ENCODE measurements at places on chromosomes 16 and 17.
A peak's percentile ranks its signal among the peaks of the same experiment; 100 is the strongest.

DNA sequence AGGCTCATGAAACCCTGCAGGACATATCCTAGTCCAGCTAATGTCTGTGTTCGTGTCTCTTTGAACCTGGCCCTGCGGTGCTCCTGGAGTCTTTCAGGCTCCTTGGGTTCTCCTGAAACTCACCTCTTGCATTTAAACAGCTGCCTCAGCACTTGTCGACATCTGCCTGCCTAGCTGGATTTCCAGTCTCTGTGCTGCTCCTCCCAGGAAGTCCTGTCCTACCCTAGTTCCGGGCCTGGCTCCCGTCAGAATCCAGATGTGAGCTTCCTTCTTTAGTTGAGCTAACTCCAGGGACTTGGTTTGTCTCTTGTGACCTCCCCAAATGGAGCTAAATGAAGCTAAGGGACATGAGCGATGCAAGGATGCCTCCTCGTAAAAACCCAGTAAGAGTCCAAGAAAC, 155.2 kb upstream of the PIRT start:
- H3K27me3 ChIP-seq = no peaks in the 10 kb centered on the region
- H3K4me3 ChIP-seq = no peak overlapping the region
- H3K36me3 ChIP-seq = no peaks in the 10 kb centered on the region
- no peak for DNase-seq
- no peaks in the 10 kb centered on the region for H3K4me1 ChIP-seq

- no peak overlapping the region for H3K4me3 ChIP-seq
- no peak for DNase-seq
- H3K36me3 ChIP-seq = no peaks in the 10 kb centered on the region
- H3K27ac ChIP-seq = no peak overlapping the region
- no peaks in the 10 kb centered on the region for H3K27me3 ChIP-seq
Measured at GRCh38 chr17:44223541-44224071, 4.1 kb upstream of the UBTF start.

GRCh38 chr17:57762452-57763395, 17.6 kb upstream of the CCDC182 start:
- DNase-seq = no peak
- H3K4me3 ChIP-seq = no peak overlapping the region
- peaks cover 7% of the 10 kb centered on the region for H3K4me1 ChIP-seq
- H3K27me3 ChIP-seq = no peaks in the 10 kb centered on the region
- no peak overlapping the region for H3K27ac ChIP-seq

GRCh38 chr17:17703140-17703919, 22.1 kb downstream of the RAI1 start:
- H3K4me3 ChIP-seq = no peak overlapping the region
- H3K27ac ChIP-seq = peak overlapping the region; percentile 5
- H3K36me3 ChIP-seq = peaks cover 3% of the 10 kb centered on the region
- H3K27me3 ChIP-seq = no peaks in the 10 kb centered on the region

- no peaks in the 10 kb centered on the region for H3K36me3 ChIP-seq
- DNase-seq = no peak
- no peaks in the 10 kb centered on the region for H3K27me3 ChIP-seq
- no peaks in the 10 kb centered on the region for H3K4me1 ChIP-seq
Measured at GRCh38 chr16:10037751-10038150, 144.5 kb downstream of the GRIN2A start.

DNA sequence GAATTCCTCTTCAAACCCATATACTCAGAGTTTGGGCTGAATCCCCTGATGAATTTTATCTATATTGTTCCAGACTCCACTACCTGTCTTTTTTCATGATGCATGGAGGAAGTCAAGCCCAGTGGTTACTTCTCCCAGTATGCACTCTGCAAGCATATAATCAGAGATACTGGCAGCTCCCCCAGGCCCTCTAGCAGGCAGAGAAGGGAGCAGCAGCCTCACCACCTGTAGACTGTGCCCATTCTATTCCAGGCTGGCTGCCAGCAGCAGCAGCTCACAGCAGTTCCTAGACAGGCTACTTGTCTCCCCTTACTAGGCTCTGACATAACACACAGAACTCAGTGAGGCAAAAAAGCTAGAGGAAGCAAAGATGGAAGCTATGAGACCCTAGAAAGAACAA, 3.4 kb downstream of the MKS1 start:
- peaks cover 13% of the 10 kb centered on the region for H3K36me3 ChIP-seq
- no peak overlapping the region for H3K27ac ChIP-seq
- H3K4me3 ChIP-seq = no peak overlapping the region
- DNase-seq = no peak
- no peaks in the 10 kb centered on the region for H3K27me3 ChIP-seq

- DNase-seq = peak; percentile 14
- no peaks in the 10 kb centered on the region for H3K36me3 ChIP-seq
- H3K27ac ChIP-seq = no peak overlapping the region
- H3K4me1 ChIP-seq = no peaks in the 10 kb centered on the region
- H3K4me3 ChIP-seq = no peak overlapping the region
- H3K27me3 ChIP-seq = no peaks in the 10 kb centered on the region
Measured at GRCh38 chr16:26963109-26963508, 103.6 kb upstream of the C16orf82 start.

DNA sequence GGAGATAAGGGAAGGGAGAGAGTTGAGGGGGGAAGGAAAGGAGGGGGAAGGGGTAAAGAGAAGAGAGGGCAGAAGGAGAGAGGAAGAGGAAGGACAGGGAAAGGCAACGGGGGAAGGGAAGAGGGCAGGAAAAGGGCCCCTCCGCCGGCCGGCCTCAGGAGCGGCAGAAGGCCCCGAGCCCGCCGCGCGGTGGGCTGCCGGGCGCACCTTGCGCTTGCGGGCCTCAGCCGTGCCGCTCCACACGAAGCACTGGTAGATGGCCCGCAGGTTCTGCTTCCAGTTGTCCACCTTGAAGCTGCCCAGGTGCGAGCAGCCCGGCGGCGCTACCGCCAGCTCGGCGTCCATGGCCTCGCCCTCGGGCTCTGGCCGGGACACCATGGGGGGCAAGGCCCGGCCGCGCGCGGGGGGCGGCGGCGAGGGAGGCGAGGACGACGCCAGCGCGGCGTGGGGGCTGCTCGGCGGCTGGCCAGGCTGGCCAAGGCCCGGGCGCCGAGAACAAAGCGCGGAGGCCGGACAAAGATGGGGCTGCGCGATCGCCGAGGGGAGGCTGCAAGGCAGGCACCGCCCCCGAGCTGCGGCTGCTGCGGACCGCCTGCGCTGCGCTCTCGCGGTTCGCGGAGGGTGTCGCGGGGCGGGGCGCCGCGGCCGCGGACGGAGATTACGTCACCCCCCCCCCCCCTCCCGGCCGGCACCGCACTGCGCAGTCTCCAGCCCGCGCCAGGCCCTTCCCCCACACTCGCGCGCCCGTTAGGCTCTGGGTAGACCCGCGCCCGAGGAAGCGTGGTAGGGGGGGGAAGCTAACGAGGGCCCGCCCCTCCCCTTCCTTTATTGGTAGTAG, at the start of gene USP22:
Gene USP22 (minus strand): TSS at position 554 of the 838 bp plus-strand sequence. CDS start 176 bp downstream, at position 378.
- H3K27me3 ChIP-seq = no peaks in the 10 kb centered on the region
- peak; percentile 65 for DNase-seq
- peaks cover 26% of the 10 kb centered on the region for H3K4me1 ChIP-seq
- peak within 1 kb of the TSS; percentile 94 for H3K4me3 ChIP-seq

DNA sequence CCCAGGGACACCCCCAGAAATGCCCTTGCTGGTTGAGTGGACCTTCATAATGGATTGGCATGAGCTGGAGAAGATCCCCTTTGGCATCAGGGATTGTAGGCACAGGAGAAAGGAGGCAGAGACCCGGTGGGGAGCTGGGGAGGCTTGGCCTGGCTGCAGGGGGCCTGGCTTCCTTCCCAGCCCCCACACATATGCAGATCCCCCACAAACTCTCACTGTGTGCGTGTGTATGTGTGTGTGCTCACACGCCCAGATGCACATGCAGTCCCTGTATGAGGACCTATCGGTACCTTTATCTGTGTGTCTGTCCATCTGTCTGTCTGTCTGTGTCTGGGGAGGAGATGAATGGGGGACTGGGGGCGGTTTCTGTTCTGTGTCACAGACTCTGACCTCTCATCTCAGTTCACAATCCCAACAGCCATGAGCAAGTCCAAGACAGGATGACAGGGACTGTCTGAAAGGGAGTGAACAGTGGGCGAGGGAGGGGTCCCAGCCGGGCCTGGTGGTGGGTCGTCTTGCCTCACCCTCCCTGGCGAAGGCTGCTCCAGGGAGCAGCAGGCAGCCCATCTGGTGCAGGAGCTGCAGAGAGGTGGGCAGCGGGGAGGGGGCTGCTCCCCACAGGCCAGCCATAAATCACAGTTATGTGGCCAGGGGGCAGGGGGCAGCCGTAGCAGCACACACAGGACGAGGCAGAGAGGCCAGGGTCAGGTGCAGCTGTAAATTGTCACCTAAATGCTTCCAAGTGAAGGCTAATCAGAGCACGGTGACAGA, 46.7 kb upstream of the LHX1 start:
- no peaks in the 10 kb centered on the region for H3K4me1 ChIP-seq
- no peak overlapping the region for H3K4me3 ChIP-seq

Measured in common myeloid progenitor, CD34-positive (primary cell).